Activated T-cell treated with anti-CD3 and anti-CD28 coated beads, Interleukin-2, amount 50 U/mL, for 72 hours (primary cell): ENCODE measurements at places on chromosomes 13 and 19. TPM values are rescaled to one million over a fixed set of nuclear protein-coding genes. Genes with fewer than 3 reads are reported as not detected.

DNA sequence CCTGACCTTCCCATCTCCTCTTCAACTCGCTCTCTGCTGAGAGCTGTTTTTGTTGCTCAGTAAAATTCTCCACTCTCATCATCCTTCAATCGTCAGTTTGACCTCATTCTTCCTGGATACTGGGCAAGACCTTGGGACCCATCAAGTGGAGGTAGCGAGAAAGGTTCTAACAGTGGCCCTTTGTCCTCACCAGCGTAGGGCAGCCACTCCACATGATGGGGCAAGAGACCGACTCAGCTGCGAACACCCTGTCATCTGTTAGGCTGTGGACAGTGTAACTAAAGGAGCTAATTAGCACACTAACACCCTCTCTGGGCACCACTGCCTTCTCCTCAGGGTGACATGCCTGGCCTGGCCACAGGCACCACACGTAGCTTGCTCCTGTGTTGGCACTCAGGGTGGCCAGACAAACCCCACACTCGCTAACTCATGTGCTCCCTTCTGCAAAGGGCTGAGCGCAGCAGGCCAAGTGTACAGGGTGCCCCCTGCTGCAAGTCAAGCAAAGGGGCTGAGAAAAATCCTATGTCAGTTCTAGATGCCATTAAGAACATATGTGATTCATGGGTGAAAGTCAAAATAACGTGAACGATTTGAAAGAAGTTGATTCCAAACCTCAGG lies 1216.0 kb downstream of the SLITRK5 start:
- H3K4me3 ChIP-seq: no peak overlapping the region
- no peak for DNase-seq
- H3K27me3 ChIP-seq: no peaks in the 10 kb centered on the region

Gene DDX39A
- total RNA-seq: 236 TPM

GRCh38 chr19:604355-604754 lies 14.7 kb downstream of the HCN2 start:
- no peaks in the 10 kb centered on the region for H3K36me3 ChIP-seq
- no peak overlapping the region for H3K4me3 ChIP-seq
- peak; percentile 77 for DNase-seq
- H3K27ac ChIP-seq: no peak overlapping the region
- no peaks in the 10 kb centered on the region for H3K4me1 ChIP-seq
- no peaks in the 10 kb centered on the region for H3K27me3 ChIP-seq

- no peak overlapping the region for H3K4me3 ChIP-seq
- H3K4me1 ChIP-seq: peaks cover 24% of the 10 kb centered on the region
- peak; percentile 23 for DNase-seq
Measured at GRCh38 chr13:32310134-32310706, 4.9 kb downstream of the ZAR1L start.

GRCh38 chr19:13104848-13105711 lies 2.4 kb upstream of the LYL1 start:
- H3K4me3 ChIP-seq: peak overlapping the region; percentile 95
- no peaks in the 10 kb centered on the region for H3K27me3 ChIP-seq
- H3K4me1 ChIP-seq: peaks cover 22% of the 10 kb centered on the region
- H3K36me3 ChIP-seq: peaks cover 3% of the 10 kb centered on the region
- DNase-seq: peak; percentile 51
- peak overlapping the region; percentile 76 for H3K27ac ChIP-seq

DNA sequence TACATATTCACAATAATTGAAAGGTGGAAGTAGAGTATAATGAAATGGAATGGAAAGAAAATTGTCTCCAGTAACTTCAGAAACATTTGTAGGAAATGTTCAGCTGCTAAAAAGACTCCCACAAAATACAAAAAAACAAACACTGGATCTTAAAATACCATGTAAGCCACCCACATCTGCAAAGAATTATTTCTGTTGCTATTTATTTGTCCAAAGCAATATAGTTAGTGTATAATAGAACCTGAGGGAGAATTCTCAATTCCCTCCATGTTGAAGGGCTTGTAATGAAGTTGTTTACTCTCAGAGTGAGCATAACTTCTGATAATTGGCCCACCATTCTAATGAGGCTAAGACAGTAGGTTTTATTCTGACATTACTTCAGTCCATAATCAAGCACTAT lies 37.4 kb upstream of the KLF12 start:
- H3K27me3 ChIP-seq: no peaks in the 10 kb centered on the region
- no peak overlapping the region for H3K4me3 ChIP-seq
- peaks cover 5% of the 10 kb centered on the region for H3K4me1 ChIP-seq
- no peak overlapping the region for H3K27ac ChIP-seq
- no peak for DNase-seq

DNA sequence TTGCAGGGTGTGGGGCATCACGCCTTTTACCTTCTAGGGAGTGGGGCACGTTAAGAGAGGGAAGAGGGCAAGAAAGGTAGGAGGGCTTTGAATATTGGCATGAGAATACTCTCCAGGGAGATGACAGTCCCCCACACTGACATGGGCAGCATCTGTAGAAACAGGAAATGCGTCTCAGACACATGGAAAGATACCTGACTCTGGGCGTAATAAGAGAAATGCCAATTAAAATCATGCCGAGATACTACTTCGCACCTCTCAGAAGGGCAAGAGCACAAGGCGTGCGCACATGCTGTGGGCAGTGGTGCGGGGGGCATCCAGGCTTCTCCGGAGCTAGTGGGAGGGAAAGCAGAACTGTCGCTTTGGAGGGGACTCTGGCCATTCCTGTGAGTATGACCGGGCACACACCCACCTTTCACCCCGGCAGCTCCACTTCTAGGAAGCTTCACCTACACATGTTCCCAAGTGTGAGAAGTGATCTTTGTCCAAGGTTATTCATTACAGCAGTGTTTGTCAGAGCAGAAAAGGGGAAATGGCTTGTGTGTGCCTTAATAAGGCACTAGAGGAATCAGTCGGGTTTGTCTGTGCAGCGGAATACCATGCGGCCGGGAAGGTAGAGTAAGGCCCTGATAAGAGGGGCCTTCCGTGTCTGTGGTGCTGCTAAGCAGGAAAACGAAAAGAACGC lies 99.5 kb downstream of the SIPA1L3 start:
- no peak overlapping the region for H3K4me3 ChIP-seq
- H3K27ac ChIP-seq: no peak overlapping the region
- H3K4me1 ChIP-seq: no peaks in the 10 kb centered on the region
- H3K36me3 ChIP-seq: no peaks in the 10 kb centered on the region
- DNase-seq: no peak
- no peaks in the 10 kb centered on the region for H3K27me3 ChIP-seq
